Calu3 (cell line): ENCODE measurements at places on chromosomes 7 and 10. TPM values are rescaled to one million over a fixed set of nuclear protein-coding genes. Genes with fewer than 3 reads are reported as not detected.

DNA sequence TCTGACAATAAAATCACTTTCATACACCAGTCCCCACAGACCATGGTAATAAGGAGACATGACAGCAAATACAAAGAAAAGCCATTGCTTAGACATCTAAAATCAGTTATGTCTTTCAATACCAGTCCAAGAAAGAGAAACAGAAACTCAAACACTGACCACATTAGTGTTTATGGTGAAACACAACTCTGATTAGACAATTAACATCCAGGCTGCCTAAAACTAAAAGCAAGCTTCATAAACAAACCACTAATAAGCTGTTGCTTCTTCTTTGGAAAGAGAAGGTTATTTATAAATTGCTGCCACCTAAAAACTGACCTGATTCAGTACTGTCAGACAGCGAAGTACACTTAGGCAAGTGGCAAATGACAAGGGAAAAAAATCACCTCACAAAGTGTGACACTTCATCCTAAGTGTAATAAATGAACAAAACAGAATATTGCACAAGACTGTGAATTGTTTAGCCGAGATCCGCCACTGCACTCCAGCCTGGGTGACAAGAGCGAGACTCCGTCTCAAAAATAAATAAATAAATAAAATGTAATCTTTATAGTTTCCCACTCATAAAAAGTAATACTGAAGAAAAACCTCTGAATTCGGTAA is 277.4 kb downstream of the PARD3 start:
- H3K27ac ChIP-seq = no peak overlapping the region
- DNase-seq = no peak
- no peak overlapping the region for H3K4me3 ChIP-seq
- no peaks in the 10 kb centered on the region for H3K27me3 ChIP-seq

Gene DGKI
- not detected in 2 replicates for total RNA-seq

Gene PDZD8
- total RNA-seq = 44.4 and 45.0 TPM in 2 replicates

Gene CLRN3
- total RNA-seq = 0.52 and 0.76 TPM in 2 replicates

Gene HECW1
- total RNA-seq = 0.17 and 0.33 TPM in 2 replicates

- no peak overlapping the region for H3K4me3 ChIP-seq
- no peak overlapping the region for H3K27ac ChIP-seq
- peaks cover 9% of the 10 kb centered on the region for H3K36me3 ChIP-seq
- no peak for DNase-seq
- peaks cover 19% of the 10 kb centered on the region for H3K4me1 ChIP-seq
- no peaks in the 10 kb centered on the region for H3K27me3 ChIP-seq
These were observed 26.6 kb downstream of the ARHGAP21 start for GRCh38 chr10:24697080-24697479.

- no peak overlapping the region for H3K4me3 ChIP-seq
- no peak overlapping the region for H3K27ac ChIP-seq
- no peaks in the 10 kb centered on the region for H3K4me1 ChIP-seq
These were observed 57.9 kb upstream of the TMEM72 start for GRCh38 chr10:44853148-44853734.

- no peaks in the 10 kb centered on the region for H3K36me3 ChIP-seq
- H3K4me1 ChIP-seq = no peaks in the 10 kb centered on the region
- H3K27ac ChIP-seq = no peak overlapping the region
- no peaks in the 10 kb centered on the region for H3K27me3 ChIP-seq
- no peak for DNase-seq
- H3K4me3 ChIP-seq = no peak overlapping the region
These were observed 113.8 kb downstream of the PRPF18 start for GRCh38 chr10:13700473-13701144.

- no peak for DNase-seq
- no peak overlapping the region for H3K4me3 ChIP-seq
- H3K4me1 ChIP-seq = no peaks in the 10 kb centered on the region
- no peak overlapping the region for H3K27ac ChIP-seq
- H3K27me3 ChIP-seq = no peaks in the 10 kb centered on the region
These were observed 113.5 kb upstream of the NEBL start for GRCh38 chr10:21010615-21011014.
